ENCODE measurements at places on chromosomes 12 and 14. TPM values are rescaled to one million over a fixed set of nuclear protein-coding genes. Genes with fewer than 3 reads are reported as not detected.
A peak's percentile ranks its signal among the peaks of the same experiment; 100 is the strongest.

DNA sequence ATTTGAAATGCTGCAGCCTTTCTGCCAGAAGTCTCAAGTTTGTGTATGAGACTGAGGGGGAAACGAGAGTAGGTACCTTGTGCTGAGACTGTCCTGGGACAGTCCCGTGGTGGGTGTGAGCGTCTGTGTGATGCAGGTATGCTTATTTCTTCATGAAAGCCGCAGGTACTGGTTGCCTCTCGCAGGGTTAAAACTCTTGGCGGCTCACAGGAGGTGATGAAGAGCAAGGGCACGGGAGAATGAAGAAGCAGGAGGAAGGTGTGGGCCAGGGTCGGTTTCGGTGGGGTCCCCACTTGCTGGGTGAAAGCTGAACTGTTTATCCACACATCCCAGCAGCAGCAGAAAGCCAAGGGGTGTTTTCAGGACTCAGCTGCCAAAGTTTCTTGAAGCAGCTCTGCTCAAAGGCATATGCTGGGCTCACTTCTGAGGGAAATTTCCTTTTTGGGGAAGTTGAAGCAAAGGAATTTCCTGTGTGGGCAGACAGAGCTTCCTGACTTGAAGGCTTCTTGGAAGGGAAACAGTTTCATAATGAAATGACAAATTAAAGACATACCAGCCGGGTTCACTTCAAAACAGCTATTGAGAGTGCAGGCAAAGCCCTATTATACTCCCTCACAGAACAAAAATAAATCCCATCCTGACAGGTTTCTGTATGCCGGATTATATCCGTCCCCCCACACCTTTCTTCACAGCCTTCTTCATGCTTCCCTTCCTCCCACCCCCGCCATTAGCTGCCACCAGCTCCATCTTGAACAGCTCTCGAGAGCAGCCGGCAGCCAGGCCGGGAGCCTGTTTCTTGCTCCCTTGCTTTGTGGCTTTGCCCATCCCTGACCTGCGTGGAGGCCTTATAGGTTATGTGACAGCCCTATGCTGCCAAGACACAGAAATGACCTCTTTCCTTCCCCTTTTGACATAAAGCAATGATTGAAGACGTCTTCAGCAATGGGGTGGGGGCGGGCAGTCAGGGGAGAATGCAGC is 116.6 kb downstream of the ETV6 start:
- peak; percentile 89 for DNase-seq

GRCh38 chr14:98692832-98693231 is 579.2 kb downstream of the BCL11B start:
- no peak for DNase-seq

DNA sequence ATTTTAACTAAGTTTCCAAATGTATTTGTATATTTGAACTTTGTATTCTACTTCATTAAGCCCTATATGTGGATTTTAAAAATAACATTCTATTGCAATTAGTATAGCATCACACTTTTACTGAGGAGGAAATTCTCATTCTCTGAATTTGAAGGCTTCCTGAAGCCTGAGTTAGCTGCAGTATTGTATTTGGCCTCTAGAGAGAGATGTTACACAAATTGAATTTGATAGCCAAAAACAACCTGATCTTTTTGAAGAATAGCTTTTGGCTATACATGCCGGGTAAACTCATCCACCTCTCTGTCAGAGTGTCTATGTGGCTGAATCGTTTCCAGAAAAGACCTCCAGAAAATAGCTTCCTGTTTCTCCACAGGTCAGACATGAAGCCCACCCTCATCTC is 316.5 kb upstream of the OR4E1 start:
- DNase-seq, result peak; percentile 16

- no peak for DNase-seq
Measured at GRCh38 chr12:4433745-4434058, 11.9 kb downstream of the FGF6 start.

GRCh38 chr14:67674139-67674479 is 323 bp downstream of the VTI1B start:
- DNase-seq, result peak; percentile 61

- DNase-seq, result peak; percentile 47
Measured at GRCh38 chr12:13275241-13276085, 78.9 kb downstream of the EMP1 start.

DNA sequence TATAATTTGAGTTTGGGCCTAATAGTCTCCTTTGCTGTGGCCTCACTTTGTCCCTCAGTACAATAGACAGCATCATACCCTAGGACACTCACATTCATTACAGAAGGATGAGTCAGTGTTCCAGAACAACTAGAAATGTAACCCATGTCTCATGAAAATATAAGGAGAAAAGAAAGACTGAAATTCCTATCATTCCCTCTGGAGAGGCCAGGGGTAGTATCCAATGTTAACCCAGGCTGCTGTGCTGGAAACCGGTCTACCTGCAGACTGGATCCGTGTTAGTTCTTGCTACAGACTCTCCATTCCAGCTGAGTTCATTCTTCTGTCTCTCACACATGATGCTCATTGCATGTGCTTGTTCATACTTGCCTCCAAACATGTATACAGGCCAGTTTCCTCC is 75.8 kb upstream of the HOXC13 start:
- no peak for DNase-seq

GRCh38 chr14:105150026-105150367 is 18.6 kb downstream of the JAG2 start:
- DNase-seq, result no peak

DNA sequence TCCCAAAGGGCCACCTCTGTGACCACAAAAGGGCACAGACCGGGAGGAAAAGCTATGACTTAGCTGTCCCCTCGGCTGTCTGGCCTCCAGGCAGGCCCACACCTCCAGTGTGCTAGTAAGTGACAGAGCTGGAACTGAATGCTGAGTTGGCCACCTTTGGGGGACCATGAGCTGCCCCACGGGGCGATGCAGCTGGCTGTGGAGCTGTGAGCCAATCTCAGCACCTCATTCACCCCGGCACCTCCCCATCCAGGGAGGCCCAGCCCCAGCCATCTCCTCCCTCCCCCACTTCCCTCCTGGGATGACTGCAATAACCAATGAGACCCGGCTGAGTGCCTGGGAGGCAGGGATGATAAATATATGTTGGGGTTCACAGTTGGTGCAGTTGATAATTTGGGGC is 12.2 kb upstream of the TESC start:
- no peak for DNase-seq

DNA sequence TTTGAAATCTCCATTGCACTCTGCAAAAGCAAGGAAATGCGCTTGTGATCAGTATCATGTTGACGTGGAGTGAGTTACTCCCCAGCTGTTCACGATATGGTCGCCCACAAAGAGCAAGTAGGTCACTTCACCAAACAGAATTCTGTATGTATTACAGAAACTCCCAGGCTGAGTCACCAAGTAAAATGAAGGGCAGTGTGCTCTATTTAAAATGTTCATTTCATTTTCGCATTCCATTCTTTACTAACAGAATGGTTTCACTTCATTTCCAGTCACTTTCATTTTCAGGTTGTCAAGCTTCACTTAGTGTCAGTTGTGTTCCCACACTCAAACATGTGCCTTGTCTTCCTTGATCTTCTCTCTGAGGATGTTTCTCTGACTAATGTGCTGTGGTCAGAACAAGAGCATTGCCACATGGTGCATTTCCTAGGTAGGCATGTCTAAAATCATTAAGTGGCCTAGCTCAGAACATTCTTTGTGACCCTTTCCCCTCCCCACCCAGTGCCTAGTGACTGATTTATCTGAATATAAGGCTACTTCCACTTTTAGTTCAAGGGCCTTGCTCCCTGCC is 391.2 kb downstream of the RAD51B start:
- DNase-seq, result peak; percentile 65

DNA sequence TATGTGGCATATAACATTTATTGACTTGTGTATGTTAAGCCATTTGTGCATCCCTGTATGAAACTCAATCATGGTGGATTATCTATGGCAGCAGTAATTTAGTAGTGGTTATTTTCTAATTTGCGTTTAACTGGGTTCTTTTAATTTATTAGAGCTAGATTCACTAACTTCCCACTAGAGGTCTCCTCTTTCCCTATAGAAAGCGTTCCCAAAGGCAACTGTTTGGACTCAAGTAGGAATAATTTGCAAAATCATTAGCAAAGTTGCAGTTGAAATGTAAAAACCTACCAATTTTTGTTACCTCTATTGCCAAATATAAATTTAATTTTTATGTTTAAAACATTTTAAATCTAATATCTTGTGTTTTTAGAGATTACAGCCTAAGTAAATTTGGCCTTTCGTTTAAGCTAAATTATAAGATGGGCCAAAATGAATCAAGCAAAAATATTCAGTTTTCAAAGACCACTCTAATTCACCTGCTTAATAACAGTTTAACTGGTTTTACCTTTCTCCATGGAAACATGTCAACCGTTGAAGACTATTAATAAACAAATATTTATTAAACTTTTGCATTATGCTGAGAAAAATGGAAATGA is 6.0 kb downstream of the DMAC2L start:
- DNase-seq, result peak; percentile 72

DNA sequence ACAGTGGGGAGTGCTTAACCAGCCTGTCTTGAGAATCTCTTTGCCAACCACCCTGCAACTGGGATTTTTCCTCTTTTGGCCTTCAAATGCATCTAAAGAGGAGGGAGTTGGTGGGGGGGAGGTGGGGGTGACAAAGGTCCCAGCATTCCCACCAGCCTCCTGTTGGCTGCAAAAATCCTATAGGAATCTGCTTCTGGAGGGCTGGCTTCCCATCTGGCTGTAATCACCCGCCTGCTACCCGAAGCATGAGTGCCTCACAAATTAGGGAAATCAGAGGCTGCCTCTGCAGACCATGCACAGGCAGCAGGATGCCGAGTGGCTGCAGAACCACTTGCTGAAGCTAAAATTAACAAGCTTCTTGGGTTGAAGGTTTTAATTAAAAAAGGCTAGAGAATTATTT is 73.9 kb upstream of the WSCD2 start:
- DNase-seq, result no peak

- DNase-seq, result no peak
Measured at GRCh38 chr14:25134184-25134583, 84.2 kb upstream of the STXBP6 start.

DNA sequence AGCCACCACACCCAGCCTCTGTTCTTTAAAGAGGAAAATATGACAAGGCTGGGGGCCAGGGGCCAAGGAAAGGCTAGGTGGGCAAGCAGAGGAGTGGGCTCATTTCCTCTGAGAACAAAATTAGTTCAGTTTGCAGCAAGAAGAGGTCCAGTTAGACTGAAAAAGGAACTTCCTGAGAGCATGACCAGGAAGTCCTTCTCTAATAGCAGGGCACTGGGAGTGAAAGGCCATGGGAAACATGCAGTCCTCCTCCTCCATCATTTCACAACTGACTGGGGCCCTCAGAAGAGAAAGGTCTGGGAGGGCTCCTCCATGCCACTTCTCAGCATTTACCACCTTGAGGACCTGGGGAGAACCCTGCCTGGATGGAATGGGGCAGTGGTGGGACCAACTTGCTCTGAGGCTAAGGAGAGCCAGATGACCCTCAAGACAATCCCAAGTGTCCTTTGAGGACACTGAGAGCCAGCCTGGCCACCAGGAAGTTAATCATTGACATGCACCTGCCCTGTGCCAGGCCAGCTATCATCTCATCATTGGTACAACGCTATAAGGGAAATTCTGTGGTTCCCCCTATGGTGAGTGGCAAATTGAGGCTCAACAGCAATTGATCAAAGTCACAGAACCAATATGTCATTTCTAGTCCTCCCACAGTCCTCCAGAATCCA is 2.0 kb downstream of the AQP2 start:
- no peak for DNase-seq

GRCh38 chr14:34354556-34354955 is 107.5 kb downstream of the SPTSSA start:
- DNase-seq, result no peak

DNA sequence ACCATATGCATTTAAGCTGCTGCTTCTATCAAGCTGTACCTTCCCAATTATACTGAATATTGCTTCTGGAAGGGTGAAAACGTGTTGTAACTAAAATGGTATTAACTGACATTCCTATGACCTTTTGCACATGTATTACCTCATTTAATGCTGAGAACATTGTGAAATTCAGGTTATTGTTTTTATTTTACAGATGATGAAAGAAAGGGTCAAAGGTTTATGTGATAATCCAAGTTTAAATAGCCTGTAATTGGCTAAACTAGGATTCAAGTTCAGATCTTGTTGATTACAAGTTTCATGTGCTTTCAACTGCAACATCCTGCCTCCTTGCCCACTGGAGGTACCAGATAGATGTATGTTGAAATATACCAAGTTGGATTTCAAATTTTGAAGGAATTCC is 433.3 kb upstream of the PRICKLE1 start:
- no peak for DNase-seq

- no peak for DNase-seq
Measured at GRCh38 chr12:104133866-104134265, 4.1 kb downstream of the NFYB start.

- DNase-seq, result no peak
Measured at GRCh38 chr12:76255692-76256091, 92.5 kb downstream of the BBS10 start.

Gene HCAR3
- not detected for total RNA-seq

Gene GPRC5D
- total RNA-seq, result not detected

Gene INHBC
- total RNA-seq, result not detected

Gene KRT71
- not detected for total RNA-seq

Gene DNAJC22
- 0.87 TPM for total RNA-seq

Gene C12orf50
- not detected for total RNA-seq

Gene DDIT3
- total RNA-seq, result 12.5 TPM

Gene IFI27L1
- total RNA-seq, result 8.3 TPM

Gene SERPINA6
- total RNA-seq, result not detected

Gene CACNA2D4
- 0.22 TPM for total RNA-seq

Gene TAS2R13
- 0.44 TPM for total RNA-seq

Gene ST8SIA1
- under 0.01 TPM for total RNA-seq

Gene LMO3
- total RNA-seq, result under 0.01 TPM

Gene AJUBA
- 36.0 TPM for total RNA-seq

Gene FAM222A
- 0.22 TPM for total RNA-seq

Gene POP5
- 23.6 TPM for total RNA-seq

Gene ASPG
- total RNA-seq, result not detected

Gene FGF6
- total RNA-seq, result not detected

Gene TMEM229B
- total RNA-seq, result 0.40 TPM

Gene USP44
- total RNA-seq, result 0.87 TPM

Gene PLA2G1B
- not detected for total RNA-seq
